Dermis blood vessel endothelial cell (primary cell): ENCODE measurements at places on chromosomes 11 and 22. TPM values are rescaled to one million over a fixed set of nuclear protein-coding genes. Genes with fewer than 3 reads are reported as not detected.

Gene KRTAP5-3
- not detected in 2 replicates for total RNA-seq

Gene SYT13
- total RNA-seq, result not detected in 2 replicates

Gene KDM4E
- total RNA-seq, result not detected in 2 replicates

Gene KRTAP5-9
- not detected in 2 replicates for total RNA-seq

Gene SERHL2
- total RNA-seq, result 3.0 and 3.1 TPM in 2 replicates

Gene SMIM35
- total RNA-seq, result not detected in 2 replicates

Gene NLRX1
- total RNA-seq, result 18.4 and 22.0 TPM in 2 replicates

DNA sequence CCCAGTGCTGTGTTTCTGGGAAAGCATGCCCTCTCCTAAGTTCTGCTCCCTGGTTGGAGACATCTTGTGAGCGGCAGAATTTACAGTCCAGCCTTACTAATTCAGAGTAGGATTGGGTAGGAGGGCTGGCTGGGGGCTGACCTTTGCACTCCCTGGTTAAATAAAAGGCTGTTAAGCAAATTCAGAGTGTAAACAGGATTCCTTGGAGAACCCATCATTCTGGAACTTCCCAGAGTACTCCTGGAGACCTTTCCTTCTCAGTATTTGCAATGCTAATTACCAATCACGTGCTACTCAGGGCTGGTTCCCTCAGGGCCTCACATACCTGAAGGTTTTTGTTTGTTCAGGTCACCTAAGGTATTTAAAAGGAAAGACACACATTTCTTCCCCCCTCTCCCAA, 340.2 kb downstream of the TBC1D22A start:
- DNase-seq, result no peak

DNA sequence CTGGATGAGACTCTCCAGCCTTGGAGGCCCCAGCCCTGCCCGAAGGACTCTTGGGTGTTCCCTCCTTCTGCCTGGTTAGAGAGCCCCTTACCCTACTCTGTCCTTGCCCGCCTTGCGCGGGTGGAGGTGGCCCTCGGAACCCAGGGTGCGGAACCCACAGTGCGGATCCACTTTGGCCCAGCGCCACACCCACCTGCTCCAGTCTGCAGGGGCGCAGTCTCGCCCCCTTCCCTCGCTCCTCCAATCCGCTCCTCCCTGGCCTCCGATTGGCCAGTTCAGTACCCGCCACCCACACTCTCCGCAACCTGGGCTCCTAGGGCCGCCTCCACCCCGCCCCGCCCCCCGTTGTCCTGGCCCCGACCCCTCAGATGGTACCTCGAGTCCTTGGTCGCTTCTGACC, 2.4 kb downstream of the CAPN1 start:
- no peak for DNase-seq

DNA sequence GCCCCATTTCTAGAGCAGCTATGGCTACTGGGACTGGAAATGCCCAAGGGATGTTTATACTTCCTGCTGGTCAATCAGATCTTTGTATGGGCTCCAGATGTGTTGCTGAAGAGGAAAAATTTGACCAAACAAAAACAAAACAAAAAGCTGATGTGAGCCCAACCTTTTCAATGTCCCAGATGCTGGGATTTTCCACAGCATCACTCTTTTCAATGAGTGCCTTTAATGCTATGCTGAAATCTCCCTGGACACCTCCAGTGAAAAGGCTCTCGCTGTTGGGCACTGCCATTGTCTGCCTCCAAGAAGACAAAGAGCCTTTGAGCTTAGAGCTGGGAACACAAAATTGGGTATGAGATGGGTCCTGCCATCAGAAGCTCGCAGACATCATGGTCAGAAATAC, 671.9 kb downstream of the NTM start:
- no peak for DNase-seq

- peak; percentile 88 for DNase-seq
Observed at GRCh38 chr11:128497061-128497775, 90.1 kb downstream of the ETS1 start.

GRCh38 chr11:65806979-65807378, 20.1 kb downstream of the OVOL1 start:
- no peak for DNase-seq

GRCh38 chr11:3905080-3905953, 49.9 kb downstream of the STIM1 start:
- DNase-seq, result no peak

- no peak for DNase-seq
Observed at GRCh38 chr11:45997599-45997998, 75.1 kb downstream of the LARGE2 start.

- no peak for DNase-seq
Observed at GRCh38 chr11:11318961-11319360, 34.1 kb downstream of the CSNK2A3 start.

- no peak for DNase-seq
Observed at GRCh38 chr11:47979378-47980087, 826 bp upstream of the PTPRJ start.

GRCh38 chr11:98007072-98007471, 1013.7 kb upstream of the CNTN5 start:
- no peak for DNase-seq

- peak; percentile 49 for DNase-seq
Observed at GRCh38 chr22:29205594-29206371, at the start of gene EMID1. Gene EMID1 (plus strand): TSS chr22:29205896. CDS start chr22:29206039, 143 bp downstream.

DNA sequence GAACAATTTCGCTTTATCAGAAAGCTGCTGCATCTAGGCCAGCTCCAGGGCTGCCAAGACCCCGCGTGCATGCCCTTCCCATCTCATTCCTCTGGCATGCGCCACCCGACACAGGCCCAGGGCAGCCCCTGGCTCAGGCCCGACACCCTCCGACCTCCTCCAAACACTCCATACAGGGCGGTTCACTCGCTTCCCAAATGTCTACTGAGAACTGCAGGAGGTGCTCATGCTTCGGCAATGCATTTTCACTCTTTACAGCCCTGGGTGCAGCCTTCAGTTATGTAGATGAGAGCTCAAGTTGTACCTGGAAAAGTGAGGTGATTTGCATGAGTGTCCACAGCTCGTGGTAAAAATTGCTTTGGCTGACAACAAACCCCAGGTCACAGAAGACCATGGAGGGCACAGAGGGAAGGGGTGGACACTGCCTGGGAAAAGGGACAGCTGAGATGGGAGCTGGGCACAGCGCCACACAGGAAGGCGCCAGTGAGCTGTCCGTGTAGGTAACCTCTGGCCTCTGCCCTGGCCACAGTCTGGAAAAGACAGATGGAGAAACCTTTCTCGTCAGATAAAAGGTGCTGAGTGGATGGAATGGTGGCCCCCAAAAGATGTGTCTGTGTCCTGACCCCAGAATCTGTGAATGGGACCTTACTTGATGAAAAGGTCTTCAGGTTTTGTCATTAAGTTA, 1351.9 kb downstream of the BRD1 start:
- no peak for DNase-seq
